ENCODE measurements at places on chromosomes 5 and 9. TPM values are rescaled to one million over a fixed set of nuclear protein-coding genes. Genes with fewer than 3 reads are reported as not detected.
A peak's percentile ranks its signal among the peaks of the same experiment; 100 is the strongest.

DNA sequence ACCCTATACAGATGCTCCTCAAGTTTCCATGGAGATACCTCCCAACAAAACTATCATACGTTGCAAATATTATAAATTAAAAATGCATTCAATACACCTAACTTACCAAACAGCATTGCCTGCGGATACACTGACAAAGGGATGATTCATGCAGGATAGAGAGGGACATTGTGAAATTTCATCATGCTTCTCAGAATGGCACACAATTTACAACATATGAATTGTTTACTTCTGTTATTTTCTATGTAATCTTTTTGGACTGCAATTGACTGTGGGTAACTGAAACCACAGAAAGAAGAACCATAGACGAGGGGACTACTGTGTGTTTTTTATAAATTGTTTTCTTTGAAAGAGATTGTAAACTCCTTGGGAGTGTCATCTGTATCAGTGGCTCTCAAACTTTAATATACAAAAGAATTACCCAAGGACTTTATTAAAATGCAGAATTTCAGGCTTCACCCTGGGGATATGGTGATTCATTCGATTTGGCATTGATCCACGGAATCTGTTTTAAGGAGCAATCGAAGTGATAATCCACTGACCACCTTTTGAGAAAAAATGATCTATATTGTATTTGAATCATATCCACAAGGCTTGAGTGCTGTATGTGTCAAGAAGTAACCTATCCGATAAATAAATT lies 146.4 kb downstream of the SGCD start:
- DNase-seq, result no peak

- DNase-seq, result no peak
Measured at GRCh38 chr5:134100283-134101091, 14.0 kb upstream of the TCF7 start.

- no peak for DNase-seq
Measured at GRCh38 chr9:8262625-8263622, 463.3 kb upstream of the DMAC1 start.

GRCh38 chr5:138271281-138271680 lies 3.1 kb downstream of the GFRA3 start:
- DNase-seq, result no peak

GRCh38 chr5:109705596-109705995 lies 15.9 kb downstream of the MAN2A1 start:
- no peak for DNase-seq

- no peak for DNase-seq
Measured at GRCh38 chr5:160054831-160055230, 45.9 kb downstream of the TTC1 start.

DNA sequence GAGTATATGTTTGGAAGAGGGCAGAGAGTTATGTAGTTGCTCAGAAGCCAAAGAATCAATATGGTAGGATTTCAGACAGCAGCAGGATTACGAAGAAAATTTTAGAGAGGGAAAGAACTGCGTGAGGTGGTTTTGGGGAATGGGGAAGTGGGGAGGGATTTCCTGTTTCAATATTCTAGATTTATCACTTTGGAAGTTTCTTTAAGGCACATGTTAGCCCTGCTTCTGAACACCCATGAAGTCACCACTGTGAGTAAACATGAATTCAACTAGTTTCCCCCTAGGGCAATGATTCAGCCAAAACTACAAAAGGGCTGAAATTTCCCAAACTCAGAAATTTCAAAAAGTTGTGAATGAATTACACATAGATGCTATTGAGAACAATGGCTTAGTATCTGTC lies 132.2 kb downstream of the EBF1 start:
- DNase-seq, result no peak

DNA sequence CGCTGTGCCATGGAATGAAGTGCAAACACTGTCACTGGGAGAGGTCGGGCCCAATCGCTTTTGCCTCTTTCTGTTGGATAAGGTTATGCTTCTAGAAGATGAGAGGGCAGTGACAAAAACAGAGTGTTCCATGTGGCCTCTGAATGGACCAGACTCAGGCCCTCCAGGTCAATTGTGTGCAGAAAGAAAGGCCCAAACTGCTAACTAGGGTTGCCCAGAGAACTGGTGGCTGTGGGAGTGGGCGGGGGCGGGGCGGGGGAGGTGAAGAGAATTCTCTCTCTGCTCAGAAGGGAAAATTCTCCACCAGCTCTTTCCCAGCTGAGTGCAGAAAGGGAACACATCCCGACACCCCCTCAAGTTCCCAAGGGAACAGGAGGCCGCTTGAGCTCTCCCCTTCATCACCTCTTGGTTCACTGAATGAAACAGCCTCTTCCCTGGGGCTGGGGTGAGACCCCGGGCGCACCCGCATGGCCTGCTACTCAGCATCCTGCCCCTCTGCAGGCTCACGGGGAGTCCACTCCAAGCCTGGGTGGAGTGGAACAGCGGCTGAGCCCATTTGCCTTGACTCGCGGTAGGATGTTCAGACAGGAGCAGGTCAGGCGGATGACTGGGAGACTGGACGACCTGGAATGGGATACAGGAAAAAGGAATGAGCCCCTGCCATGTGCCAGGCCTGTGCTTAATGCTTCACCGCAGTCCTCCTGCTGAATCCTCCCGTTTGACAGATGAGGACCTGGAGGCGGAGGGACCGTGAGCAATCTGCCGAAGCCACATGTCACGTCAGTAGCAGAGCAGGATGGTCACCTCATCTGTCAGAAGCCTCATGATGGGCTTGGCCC lies 93.8 kb upstream of the FANCC start:
- DNase-seq, result no peak

- DNase-seq, result peak; percentile 48
Measured at GRCh38 chr9:97703437-97704344, 6.6 kb upstream of the XPA start.

DNA sequence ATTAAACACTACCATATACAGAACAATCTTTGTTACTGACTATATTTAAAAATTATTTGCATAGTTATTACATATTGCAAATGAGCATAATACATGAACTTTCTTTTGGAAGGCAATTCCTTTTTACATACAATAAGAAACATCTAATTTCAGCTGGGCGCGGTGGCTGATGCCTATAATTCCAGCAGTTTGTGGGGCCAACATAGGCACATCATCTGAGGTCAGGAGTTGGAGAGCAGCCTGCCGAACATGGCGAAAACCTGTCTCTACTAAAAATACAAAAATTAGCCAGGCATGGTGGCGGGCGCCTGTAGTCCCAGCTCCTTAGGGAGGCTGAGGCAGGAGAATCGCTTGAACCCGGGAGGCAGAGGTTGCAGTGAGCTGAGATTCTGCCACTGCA lies 36.4 kb upstream of the SIMC1 start:
- no peak for DNase-seq

NLN gene
- total RNA-seq, result 32.0 TPM

F2R gene
- 103 TPM for total RNA-seq

DNA sequence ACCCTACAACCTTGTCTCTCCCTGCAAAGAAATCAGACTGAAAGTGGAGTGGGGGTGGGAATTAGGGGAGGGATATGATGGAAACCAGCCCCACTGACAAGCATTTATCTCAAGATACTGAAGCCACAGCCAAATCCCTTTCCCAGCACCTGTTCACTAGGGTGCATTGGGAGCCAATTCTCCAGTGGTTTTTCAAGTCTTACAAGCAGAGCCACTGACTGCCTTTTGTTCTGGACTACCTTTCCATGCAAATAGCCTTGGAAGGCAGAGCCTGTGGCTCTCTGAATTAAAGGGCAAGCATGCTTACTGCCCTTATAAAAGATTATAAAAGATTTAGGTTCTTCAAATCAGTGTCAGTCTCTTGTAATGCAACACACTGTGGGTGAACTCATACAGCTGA lies 8.8 kb upstream of the GGTA1 start:
- DNase-seq, result no peak

GRCh38 chr5:73179730-73180129 lies 6.7 kb downstream of the TMEM174 start:
- DNase-seq, result no peak

- peak; percentile 15 for DNase-seq
Measured at GRCh38 chr9:3929345-3930047, 370.4 kb downstream of the GLIS3 start.

DNA sequence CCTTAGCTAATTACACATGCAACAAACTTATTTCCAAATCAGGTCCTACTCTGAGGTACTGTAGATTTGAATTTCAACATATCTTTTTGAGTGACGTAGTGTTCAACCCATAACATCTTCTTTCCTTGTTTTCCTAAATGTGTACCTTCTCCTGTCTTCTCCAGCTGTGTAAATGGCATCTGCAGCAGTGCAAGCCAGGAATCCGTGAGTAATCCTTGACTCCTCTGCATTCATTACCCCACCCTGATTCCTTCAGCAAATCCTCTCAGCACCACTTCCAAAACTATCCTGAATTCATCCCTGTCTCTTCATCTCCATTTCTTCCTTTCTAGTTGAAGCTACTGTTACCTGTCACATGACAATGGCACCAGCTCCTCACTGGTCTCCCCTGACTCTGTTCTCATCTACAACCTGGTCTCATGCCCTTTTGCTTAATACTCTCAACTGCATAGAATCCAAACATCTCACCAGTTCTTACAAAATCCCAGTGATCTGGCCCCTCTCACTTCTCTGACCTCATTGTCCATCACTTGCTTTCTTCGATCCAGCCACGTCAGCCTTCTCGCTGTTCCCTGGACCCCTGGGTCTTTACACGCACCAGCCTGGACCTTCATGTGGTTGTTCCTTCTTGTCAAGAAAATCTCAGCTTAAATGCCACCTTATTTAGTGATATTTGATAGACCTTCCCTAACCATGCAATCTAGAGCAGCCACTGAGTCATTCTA lies 14.6 kb upstream of the TRAF1 start:
- DNase-seq, result no peak

CDC37L1 gene
- total RNA-seq, result 12.6 TPM

GRCh38 chr9:120040896-120041295 lies 539.1 kb downstream of the CDK5RAP2 start:
- DNase-seq, result peak; percentile 9

DNA sequence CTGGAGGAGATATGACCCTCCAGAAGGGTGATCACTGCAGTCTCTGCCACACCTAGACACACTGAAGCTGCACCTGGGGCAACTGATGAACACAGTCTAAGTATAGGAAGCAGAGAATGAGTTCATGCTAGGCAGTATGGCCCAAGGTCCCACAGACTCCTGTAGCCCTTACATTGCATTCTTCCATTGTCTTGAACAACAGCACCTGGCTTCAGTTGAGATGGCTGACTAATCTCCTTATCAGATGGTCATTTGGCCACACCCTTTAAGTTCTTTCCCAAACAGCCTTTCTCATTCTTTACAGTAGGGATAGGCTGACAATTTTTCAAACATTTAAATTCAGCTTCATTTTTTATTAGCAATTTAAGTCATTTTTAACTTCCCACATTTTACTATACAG lies 23.1 kb downstream of the CENPK start:
- no peak for DNase-seq

NUTM2F gene
- not detected for total RNA-seq

GRM6 gene
- total RNA-seq, result not detected

DDX4 gene
- total RNA-seq, result not detected

- peak; percentile 39 for DNase-seq
Measured at GRCh38 chr9:76699971-76700370, 64.3 kb upstream of the PCA3 start.

- peak; percentile 25 for DNase-seq
Measured at GRCh38 chr5:6291961-6292360, 86.4 kb downstream of the MED10 start.

DNA sequence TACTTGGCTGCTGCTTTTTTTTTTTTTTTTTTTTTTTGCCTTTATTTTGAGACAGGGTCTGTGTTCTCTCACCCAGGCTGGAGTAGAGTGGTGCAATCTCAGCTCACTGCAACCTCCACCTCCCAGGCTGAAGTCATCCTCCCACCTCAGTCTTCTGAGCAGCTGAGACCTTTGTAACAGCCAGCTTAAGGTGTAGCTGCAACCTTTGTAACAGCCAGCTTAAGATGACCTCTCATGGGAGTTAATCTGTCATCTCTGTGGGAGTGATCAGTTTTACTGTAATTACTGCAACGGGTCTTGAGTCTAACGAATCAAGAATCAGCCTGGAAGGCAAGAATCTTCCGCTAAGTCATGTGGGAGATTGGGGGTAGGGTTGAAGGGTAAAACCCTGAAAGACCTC lies 31.6 kb upstream of the SNX2 start:
- no peak for DNase-seq

- DNase-seq, result no peak
Measured at GRCh38 chr5:53249529-53250200, 140.1 kb upstream of the MOCS2 start.

PCDHGC4 gene
- 3.6 TPM for total RNA-seq

LCN1 gene
- not detected for total RNA-seq

IRX2 gene
- 6.1 TPM for total RNA-seq

DNA sequence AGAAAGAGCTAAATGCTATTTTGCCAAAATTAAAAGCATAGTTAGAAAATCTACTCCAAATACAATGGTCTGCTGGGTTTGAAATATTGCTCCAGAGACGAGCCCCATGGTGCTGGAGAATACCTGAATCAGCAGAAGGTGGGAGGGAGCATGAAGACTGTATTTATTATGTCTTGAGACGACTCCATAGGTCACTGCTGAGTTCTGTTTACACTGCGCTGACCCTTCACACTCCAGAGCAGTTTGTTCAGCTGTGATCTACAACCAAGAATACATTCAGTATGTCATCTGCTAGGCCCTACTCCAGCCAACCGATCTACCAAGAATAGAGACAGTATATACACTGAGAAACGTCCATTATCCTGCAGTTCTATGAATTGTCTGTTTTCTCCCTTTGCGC lies 150.5 kb downstream of the TLE1 start:
- DNase-seq, result peak; percentile 30

All from SJCRH30 (cell line).